ENCODE measurements at places on chromosomes 4 and X.

GRCh38 chr4:41541687-41542094 lies 3.7 kb downstream of the LIMCH1 start:
- DNase-seq: peak; percentile 45

- no peak for DNase-seq
These were observed 263.8 kb downstream of the NKX6-1 start for GRCh38 chr4:84235126-84235944.

- DNase-seq: no peak
These were observed 4.3 kb upstream of the RAPGEF2 start for GRCh38 chr4:159098482-159099127.

DNA sequence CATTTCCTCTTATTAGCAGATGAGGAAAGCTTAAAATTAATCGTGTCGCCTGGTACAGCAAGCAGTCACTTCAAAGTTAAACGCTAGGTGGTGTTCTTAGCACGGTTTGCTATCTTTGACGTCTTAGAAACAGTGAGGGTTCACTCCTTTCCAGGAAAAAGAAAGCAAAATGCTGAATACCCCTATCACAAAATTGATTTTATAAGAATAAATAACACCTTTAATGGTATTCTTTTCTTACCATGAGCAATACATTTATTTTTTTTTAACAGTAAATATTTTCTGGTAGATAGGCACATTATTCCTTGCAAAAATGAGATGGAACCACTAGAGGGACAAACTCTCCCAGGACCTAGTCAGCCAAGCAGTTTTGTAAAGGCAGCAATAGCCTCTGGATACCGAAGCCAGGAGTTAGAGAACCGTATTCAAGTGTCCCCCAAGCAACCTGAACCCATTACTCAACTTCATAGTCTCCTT lies 153.9 kb downstream of the KDR start:
- DNase-seq: no peak

- DNase-seq: no peak
These were observed 43.7 kb upstream of the MED14 start for GRCh38 chrX:40778861-40779575.

DNA sequence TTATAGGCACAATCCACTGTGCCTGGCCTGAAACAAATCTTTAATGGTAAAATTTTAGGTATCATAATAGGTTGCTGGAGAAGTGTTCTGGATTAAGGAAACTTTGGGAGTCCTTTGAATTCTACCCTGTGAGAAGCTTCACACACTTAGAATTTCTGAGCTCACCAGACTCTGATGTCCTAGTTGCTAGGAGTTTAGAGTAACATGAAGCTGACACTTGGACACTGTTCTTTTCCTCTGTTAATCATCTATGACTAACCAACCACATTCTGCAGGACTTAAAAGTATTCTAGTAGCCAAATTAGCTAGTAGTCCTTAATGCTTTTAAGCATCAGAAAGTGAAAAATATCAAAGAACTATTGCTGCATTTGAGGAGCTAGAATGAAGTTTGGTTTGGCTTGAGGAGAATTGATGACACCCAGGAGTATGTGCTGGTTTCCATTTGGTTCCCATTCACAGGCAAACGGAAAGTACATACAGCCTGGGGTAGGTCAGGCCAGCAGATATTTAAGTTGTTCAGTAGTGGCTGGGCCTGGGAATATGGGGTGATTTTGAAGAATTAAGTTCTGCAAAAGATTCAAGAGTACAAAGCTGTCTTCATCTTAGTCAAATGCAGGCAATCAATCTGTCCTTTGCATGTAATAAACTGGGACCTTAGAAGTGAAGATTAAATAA lies 38.8 kb upstream of the IGFBP7 start:
- DNase-seq: no peak

- DNase-seq: no peak
These were observed 334.6 kb upstream of the CPEB2 start for GRCh38 chr4:14667624-14668151.

DNA sequence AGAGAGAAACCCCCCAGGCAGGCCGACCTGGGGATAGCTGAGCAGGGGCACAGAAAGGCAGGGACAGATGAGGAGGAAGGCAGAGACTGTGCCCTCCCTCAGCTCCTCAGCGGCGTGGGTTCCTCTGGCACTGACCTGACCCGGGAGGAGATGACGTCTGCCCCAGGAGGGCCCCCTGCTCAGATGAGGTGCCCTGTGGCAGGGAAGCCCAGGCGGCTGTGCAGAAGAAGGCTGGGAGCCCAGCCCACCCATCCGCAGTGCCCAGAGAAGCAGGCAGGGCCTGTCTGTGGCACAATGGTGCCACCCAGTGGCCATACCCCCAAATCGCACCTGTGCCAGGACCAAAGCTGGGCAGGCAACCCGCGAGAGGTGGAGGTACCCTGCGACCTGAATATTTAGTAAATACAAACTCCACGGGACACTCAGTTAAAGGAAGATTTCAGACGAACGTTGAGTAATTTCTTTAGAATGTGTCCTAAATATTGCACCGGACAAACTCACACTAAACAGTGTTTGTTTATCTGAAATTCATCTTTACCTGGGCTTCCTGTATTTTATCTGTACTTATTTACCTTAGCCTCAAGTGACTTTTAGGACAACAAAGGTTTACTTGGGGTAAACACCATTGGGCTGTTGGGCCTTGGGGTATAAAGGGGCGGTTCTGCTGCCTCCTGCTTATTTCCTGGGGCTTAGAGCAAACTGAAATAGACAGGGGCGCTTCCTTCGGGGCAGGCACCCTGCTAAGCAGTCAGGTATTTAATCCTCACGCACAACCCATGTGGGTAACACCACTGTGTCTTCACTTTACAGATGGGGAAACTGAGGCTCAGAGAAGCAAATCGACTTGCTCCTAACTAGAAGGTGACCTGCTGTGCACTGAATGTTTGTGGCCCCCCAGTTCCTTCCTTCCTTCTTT lies 46.5 kb upstream of the HMX1 start:
- peak; percentile 44 for DNase-seq

- no peak for DNase-seq
These were observed 19.9 kb upstream of the TXK start for GRCh38 chr4:48153791-48154550.

- no peak for DNase-seq
These were observed 444.4 kb upstream of the IGFBP7 start for GRCh38 chr4:57554556-57555092.
